Cardiac fibroblast (primary cell): ENCODE measurements at places on chromosomes 12 and 14.

- peak; percentile 73 for DNase-seq
Measured at GRCh38 chr12:121893961-121894460, 5.4 kb downstream of the PSMD9 start.

DNA sequence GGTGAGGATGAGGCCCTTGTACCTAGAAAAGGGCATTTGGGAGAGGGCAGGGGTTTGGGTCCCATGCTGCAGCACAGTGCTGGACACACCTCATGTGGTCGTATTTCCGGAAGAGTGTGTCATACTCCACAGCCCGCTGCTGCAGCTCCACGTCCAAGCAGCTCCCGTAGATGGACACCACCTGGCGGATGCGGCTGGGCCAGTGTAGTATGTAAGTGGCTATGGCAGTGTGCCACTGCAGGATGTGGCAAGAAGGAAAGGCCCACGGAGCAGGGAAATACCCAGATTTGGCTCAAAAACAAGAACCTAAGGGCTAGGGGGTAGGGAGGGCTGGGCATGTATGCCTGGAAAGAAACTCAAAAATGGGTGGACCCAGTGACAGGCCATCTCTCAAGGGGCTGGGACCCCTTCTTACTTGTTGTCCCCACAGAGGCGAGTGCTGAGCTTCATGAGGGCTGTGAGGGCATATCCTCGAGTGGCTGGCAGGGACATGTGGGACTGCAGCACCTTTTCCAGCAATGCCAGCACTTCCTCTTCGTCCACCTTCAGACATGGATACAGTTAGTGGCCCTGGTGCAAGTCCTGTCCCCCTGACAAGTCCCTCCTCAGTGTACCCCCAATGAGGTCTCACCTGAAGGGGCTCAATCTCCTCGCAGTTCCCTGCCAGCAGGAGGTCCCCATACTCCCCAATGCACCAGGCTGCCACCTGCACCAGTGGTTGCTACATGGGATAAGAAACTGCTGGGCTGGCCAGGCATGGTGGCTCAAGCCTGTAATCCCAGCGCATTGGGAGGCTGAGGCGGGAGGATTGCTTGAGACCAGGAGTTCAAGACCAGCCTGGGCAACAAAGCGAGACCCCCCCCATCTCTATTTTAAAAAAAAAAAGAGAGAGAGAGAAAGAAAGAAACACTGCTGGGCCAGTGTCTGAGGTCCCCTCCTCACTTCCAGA, 5.4 kb downstream of the AP1G2 start:
- DNase-seq = peak; percentile 84

DNA sequence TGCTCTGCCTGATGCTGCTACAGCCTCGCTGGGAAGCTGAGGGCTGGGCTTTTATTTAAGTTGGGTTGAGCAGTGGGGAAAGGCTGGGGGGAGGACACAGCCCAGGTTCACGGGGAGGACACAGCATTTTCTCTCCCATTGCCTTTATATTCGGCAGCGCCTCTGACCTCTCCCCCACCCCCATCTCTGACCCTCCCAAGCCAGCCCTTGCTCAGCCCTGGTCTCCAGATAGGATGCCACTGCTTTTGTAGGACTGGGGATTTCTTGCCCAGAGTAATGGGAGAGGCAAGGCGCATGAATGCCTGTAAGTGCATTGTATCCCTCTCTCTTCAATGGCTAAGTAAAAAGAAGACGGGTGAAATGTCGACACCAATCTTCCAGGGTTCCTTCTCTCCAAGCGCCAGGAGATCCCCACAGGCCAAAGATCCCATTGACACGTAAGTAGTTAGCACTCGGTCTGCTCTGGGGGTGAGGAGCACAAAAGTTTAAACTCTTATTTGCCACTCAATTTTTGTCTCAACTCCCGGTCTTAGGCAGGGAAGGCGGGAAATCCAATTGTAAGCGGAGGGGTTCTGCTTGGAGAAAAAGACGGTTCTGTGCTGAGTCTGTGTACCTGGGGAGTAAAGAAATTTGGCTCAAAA, 4.6 kb downstream of the HOXC4 start:
- DNase-seq = no peak

DNA sequence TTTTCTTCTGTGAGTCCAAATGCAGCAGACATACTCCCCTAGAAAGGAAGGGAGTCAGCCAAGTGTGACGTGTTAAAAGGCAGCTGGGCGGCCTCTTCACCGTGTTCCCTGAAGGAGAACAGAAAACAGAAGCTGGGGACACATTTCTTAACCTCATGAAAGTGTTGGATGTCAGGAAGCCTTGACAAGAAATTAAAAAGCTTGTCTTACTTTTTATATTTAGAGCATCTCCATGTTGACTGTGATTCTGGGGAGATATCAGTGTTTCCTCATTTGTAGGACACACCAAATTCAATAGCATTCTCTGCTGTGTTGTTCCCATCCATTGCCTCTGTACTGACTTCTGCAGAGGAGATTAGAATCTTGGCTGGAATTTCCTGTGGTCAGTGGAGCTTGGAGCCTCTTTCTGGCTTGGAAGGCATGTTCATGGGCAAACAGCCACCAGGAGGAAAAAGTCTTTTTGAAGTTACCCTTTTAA, 93.7 kb downstream of the RMST start:
- peak; percentile 49 for DNase-seq

DNA sequence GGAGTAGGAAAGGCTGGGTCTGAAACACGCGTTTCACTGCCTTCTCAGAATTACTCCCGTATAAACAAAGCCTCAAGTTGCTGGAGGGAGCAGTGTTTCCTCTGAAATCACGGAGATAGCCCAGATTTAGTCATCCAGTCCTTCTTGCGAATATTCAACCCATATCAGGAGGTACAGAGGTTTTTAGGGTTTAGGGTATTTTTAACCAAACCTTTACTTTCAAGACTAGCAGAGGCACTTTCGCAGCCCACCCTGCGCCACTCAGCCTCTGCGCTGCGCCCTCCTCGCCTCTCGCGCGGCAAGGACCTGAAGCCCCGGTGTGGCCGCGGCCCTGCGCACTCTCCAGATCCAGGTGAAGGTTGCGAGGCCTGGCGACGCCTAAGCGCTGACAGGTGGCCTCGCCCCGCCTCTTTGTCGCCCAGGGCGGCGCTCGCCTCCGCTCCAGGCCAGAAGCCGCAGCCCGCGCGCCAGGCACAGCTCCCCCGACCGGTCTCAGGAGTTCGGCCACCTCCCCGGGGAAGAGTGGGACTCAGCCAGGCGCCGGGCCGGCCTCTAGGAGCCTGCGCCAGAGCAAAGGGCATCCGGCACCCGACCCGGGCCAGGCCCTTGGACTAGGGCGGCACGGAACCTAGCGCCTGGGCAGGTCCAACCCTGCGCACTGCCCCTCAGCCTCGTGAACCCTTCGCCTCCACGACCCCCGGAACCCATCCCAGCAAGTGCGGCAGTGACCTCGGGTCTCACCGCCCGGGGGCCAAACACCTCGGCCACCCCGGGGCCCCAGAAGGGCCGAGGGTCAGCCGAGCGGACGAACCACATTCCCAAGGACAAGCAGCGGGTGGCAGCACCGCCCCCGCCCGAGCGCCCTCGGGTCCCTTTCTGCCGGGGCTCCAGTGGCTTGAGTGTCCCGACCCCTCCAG, 1.8 kb upstream of the SAMD4A start:
- peak; percentile 78 for DNase-seq

DNA sequence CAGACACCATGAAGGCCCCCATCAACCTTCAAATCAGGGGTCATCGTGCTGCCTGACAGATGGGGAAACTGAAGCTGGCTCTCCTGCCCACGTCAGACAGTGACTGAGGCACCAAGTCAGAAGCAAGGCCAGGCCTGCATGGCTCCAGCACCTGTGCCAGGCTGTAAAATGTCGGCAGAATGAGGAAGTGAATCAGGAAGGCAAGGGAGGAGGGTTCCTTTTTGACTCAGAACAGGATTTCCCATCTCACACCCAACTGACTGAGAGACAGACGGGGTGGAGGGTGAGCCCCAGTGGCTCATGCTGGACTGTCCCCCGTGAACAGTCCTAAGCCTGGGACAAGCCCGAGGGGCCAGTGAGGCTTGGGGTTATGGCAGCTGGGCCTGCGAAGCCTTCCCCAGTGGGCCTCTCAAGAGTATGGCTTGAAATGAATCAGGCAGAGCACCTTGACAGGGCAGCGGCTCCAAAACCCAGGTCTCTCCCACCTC, 20.9 kb downstream of the SYNE3 start:
- no peak for DNase-seq

- DNase-seq = no peak
Measured at GRCh38 chr14:80003138-80003537, 208.2 kb downstream of the DIO2 start.

- no peak for DNase-seq
Measured at GRCh38 chr12:991350-992333, 619 bp downstream of the ERC1 start.

- peak; percentile 25 for DNase-seq
Measured at GRCh38 chr14:68309616-68310015, 483.3 kb downstream of the ZFP36L1 start.

DNA sequence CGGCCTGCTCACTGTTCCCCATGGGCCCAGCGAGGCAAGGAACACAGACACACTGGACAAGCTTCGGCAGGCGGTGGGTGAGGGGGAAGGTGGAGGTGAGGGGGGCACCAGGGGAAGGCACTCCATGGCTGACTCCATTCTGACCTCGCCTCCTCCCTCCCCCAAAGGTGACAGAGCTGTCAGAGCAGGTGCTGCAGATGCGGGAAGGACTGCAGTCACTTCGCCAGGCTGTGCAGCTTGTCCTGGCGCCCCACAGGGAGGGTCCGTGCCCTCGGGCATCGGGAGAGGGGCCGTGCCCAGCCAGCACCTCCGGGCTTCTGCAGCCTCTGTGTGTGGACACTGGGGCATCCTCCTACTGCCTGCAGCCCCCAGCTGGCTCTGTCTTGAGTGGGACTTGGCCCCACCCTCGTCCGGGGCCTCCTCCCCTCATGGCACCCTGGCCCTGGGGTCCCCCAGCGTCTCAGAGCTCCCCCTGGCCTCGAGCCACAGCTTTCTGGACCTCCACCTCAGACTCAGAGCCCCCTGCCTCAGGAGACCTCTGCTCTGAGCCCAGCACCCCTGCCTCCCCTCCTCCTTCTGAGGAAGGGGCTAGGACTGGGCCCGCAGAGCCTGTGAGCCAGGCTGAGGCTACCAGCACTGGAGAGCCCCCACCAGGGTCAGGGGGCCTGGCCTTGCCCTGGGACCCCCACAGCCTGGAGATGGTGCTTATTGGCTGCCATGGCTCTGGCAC, 10.6 kb downstream of the MCRS1 start:
- no peak for DNase-seq

GRCh38 chr14:23122086-23122485, 3.0 kb upstream of the CEBPE start:
- no peak for DNase-seq

GRCh38 chr14:31927348-31927832, 149.7 kb upstream of the ARHGAP5 start:
- DNase-seq = peak; percentile 96

DNA sequence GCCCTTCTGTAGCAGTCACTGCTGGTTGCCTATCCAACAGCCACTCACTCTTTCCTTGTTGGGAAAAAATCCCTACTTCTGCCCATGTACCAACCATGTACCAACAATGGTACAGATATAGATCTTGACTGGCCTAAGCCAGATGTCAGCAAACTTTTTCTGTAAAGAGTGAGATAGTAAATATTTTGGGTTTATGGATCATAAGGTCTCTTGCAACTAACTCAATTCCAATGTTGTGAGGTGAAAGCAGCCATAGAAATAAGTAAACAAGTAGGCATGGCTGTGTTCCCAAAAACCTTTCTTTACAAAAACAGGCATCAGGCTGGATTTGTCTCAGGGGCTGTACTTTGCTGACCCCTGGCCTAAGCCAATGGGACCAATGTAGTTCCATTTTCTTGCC, 73.5 kb downstream of the ARMH4 start:
- peak; percentile 17 for DNase-seq

- peak; percentile 81 for DNase-seq
Measured at GRCh38 chr14:71395151-71395604, 487.9 kb downstream of the PCNX1 start.

GRCh38 chr12:53696285-53696654, 20.4 kb upstream of the ATP5MC2 start:
- DNase-seq = peak; percentile 89

- peak; percentile 5 for DNase-seq
Measured at GRCh38 chr12:113555226-113555625, 83.6 kb upstream of the LHX5 start.

DNA sequence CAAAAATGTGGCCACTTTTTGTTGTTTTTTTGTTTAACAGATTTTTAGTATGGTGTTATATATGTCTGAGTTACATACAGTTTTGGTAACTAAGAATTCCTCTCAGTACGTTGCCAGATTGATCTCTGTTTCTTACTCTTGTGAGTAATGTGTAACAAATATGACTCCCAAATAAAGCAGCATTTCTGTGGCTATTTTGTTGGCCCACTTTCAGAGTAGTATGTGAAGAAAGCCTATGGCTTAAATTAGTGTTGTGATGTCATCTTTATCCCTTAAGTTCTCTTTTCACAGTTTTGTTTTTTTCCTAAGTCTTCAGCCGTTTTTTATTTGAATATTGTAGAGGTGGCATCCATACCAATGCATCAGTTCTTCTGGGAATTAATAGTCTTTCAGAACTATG, 10.7 kb downstream of the PCNX4 start:
- DNase-seq = peak; percentile 91

DNA sequence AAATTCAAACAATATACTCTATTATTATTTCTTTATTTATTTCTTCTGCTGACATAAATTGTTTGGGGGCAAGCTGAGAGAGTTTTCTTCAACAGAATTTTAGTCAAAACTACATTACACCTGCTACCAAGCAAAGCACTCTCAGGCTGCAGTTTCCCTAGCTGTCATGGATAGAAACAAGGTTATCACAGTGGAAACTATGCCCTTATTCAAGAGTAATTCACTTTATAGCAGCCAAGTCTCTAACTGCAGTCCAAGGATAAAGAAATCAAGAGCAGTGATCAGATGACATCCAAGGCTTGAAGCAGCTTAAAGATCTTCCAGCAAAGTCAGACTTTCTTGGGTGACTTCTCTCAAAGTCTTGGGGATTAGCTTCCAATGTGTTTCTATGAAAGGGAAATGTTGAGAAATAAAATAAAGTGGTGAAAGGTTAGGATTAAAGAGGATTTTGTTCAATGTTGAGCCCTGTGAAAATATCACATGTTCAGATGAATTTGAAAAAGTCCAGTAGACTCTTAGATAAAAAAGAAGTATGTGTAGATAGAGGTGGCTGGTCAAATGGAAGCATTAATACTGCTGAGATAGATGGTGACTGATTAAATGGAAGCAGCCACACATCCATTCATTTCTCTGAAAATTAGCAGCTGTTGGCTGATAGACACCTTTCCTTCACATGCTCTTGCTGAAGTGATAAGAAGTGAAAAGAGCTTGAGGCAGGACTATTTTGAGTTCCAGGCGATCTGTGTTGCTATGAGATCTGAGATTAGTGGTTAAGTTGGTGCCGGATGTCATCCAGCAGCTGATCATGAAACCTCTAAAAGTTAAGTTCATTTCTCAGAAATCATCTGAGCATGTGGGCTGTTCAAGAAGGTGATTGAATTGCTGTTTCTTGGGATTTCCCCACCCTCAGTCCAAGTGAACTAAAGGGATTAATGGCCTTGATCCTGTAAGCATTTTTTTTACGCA, 257.8 kb upstream of the BTG1 start:
- no peak for DNase-seq

- DNase-seq = no peak
Measured at GRCh38 chr12:113854385-113855142, 111.6 kb downstream of the RBM19 start.
